ENCODE measurements at places on chromosomes 7 and 10.

DNA sequence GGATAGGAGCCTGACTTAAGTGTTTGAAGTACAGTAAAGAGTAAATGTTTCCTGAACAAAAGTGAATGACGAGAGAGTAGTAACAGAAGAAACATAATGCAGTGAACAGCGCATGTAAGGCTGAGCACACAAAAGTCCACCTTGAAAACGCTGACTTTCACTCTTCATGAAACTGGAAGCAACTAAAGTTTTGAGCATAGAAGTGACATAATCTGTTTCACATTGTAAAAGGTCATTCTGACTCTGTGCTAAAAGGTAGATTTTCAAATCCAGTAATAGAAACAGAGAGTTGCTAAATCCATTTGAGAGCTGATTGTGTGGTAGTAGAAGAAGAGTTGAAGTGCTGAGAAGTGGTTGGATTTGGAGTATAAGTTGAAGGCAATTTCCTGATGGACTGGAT, 1037.0 kb downstream of the CNTNAP2 start:
- no peak for DNase-seq

GRCh38 chr10:4062072-4062471, 277.1 kb upstream of the KLF6 start:
- no peak for DNase-seq

DNA sequence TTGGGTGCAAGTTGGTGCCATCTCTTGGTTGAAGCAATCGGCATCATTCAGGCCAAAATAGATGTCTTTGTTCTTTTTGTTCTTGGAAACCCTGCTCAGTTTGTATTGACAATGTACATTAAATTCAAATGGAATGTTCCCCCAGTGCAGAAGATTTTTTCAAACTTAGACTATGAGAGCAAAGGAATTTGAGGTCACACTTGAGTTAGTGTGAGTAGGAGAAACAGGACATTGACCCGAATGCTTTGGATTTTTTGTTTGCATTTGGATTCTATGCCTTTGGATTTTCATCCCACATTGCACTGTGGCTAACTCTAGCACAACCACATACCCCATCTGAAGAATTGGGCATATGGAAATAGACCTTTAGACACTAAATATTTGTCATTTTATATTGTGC, 480.0 kb downstream of the GALNT17 start:
- no peak for DNase-seq

- DNase-seq, result no peak
Observed at GRCh38 chr7:150313870-150314269, 9.3 kb upstream of the LRRC61 start.

DNA sequence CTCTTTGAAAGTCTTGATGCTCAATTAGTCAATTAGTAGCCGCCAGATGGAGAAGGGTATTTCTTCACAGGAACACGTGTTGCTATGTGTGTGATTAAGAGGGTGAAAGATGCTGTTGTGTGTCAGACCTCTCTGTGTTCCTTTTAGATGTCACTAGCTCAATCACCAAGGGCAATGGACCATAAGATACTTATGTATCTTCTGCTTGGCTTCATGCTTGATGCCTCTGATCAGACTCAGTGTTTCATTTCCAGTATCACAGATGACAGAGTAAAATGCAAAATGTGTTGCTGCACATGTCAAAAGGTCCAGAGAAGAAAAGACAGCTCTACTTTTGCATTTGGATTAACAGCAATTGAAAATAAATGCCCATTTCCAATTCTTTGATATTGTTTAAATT, 865.9 kb downstream of the CNTNAP2 start:
- no peak for DNase-seq

DNA sequence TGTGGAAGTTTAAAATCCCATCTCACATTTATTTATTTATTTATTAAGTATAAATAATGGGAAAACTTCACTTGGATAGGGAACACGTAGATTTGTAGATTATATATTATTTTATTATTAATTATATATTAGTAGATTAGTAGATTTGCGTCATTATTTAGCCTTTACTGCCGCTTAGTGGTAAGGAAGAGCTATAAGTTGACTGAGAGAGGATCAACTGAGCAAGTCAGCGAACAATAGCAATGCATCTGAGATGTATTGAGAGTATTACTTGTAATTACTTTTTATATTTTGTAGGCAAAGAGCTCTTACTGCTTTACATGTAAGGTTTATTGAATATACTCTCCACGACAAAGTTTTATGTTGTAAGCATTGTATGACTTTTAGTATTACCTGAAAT, 244.5 kb upstream of the ANKRD30A start:
- DNase-seq, result peak; percentile 60

DNA sequence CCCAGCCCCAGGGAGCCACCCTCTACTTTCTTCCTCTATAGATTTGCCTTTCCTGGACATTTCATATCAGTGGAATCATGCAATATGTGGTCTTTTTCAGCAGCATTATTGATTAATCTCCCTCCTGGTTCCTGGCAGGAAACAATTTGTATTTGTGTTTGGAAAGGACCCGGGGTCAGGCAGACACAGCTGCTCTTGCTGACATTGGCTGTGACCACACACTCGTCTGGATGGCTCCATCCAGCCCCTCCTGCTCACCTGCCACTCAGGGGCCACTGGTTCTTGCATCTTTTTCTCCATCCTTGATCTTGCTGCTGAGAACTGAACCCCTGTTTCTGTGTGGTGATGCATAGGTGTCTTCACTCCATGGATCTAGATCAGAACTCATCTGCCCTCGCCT, 176.6 kb upstream of the MKI67 start:
- DNase-seq, result no peak
